ENCODE measurements at places on chromosomes 5 and 9.

DNA sequence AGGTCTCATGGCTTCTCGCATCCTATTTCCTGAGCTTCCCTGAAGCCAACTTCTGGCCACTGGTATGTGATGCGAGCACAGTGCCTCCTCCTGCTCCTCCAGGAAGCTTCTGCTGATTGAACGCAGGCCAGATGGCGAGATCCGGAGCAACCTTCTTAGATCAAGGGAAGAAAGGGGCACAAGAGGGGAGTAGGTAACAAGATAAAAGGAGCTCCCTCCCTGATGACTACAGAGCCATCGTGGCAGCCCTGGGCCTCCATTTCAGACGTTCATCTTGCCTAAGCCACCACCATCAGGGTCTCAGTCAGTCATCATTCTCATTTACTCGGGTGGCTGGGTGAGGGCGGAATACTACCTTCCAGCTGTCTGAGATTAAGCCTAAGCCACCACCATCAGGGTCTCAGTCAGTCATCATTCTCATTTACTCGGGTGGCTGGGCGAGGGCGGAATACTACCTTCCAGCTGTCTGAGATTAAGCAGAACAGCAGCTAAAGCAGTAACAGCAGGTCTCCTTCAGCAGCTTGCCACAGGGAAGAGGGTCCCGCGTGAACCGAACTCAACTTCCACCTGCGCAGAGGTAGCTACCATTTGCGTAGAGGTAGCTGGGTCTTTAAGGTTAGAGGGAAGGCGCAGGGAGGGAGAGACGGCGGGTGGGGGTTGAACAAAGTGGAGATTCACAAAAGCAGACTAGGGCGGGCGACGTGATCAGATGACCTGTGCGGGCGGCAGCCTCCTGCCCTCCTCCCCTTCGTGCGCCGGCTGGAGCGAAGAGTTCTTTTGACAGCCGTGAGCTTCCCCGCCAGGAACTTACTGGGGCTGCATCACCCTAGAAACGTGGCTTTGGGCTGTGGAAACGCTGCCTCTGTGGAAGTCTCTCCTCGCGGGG, 27.9 kb upstream of the MGAT1 start:
- peak; percentile 80 for DNase-seq

DNA sequence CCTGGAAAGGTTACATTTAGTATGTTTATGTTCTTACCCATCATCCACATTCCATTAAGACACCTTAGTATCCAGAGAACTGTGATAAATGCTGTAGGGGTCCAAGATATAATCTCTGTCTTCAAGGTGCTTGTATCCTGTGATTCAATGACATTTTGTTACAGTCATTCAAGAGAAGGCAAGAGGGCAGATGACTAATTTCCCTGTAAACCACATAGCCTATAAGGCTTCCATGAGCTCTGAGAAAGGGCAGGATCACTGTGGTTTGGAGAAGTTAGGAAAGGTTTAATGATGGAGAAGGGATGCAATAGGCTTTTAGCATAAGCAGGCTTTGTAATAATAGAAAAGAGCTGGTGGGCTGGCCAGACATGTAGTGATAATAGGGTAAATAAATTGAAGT, 40.0 kb downstream of the PAPPA start:
- no peak for DNase-seq

DNA sequence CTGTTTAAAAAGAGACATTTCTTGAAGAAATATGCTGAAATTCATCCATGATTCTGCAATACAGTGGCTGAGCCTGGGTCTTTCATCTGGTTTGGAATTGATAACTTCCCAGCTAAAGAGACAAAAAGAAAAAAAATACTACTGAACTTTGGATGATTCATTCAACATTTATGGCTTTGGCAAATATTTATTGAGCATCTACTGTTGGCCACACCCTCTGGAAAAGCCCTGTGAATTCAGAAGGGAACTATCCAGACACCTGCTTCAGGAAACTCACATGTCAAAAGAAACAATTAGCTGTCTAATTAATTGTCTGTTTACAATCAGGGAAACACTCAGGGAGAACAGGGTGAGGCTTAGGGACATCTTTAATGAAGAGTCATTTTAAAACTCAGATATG, 17.8 kb upstream of the ZNF622 start:
- DNase-seq = no peak

DNA sequence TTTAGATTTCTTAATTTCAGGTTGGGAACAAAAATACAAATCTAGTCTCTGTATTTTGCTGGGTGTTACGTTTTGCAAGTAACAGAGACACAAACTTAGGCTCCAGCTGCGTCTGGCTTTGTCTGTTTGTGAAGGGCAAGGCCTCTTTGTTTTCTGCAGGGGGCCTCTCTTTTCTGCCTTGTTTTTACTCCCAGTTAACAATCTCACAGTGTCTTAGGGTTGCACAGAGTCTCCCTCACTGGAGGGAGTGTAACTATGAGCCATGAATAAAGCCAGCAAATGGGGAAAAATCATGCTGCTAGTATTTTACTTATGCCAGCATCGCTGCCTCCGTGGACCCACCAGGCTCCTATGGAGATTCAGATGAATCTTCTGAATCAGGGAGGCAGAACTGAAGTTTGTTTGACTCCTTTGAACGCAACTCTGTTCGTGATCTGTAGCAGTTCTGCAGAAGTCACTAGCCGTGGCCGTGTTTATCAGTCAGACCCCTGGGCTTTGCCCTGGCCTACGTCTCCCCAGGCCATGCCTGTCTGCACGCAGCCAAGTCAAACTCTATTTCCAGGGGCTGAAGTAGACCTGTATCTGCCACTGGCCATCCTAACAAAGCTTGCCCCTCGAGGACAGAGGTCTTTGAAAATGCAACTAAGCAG, 77.2 kb downstream of the ATP10B start:
- DNase-seq = peak; percentile 24

GRCh38 chr9:128911529-128912035, 9.2 kb upstream of the PHYHD1 start:
- DNase-seq = no peak

GRCh38 chr9:22650946-22651345, 204.3 kb downstream of the DMRTA1 start:
- DNase-seq = no peak

- no peak for DNase-seq
Measured at GRCh38 chr5:56813302-56813701, 2.0 kb upstream of the MAP3K1 start.

- DNase-seq = no peak
Measured at GRCh38 chr5:96734871-96735325, 72.7 kb downstream of the CAST start.

DNA sequence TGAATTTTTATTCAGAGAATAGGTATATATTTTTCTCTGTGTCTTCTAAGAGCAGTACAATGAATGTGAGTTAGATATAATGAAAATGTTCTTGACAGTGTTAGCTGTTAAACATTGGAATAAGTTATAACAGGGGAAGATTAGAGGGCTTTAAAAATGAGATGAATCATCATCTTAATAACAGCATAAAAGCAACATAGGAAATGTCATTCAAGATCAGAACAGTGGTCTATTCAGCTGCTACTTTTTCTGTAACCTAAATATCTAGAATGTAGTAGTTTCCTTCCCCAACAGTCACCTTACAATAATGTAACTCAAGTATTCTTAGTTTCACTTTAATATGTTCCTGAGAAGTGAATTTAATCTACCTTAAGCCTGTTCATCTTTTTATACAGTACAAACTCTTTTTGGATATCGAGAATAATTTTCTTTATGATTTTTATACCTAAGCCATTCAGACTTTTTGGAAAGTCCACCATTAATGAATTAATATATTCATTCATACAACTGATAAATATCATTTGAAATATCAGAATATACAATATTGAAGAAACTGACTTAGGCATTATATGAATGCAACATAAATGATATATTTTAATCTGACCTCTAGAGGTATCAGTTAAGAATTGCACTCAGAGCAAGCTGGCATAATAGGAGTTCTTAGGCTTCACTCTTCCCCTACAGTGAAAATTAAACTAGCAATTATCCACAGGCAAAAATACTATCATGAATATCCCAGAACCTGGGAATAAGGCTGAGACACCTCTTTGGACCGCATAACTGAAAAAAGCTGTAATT, 66.1 kb upstream of the EDIL3 start:
- peak; percentile 11 for DNase-seq
